ENCODE measurements at places on chromosomes 6 and 20. TPM values are rescaled to one million over a fixed set of nuclear protein-coding genes. Genes with fewer than 3 reads are reported as not detected.

SLC2A10 gene
- total RNA-seq, result 1.6 TPM

ASIP gene
- total RNA-seq, result not detected

DNA sequence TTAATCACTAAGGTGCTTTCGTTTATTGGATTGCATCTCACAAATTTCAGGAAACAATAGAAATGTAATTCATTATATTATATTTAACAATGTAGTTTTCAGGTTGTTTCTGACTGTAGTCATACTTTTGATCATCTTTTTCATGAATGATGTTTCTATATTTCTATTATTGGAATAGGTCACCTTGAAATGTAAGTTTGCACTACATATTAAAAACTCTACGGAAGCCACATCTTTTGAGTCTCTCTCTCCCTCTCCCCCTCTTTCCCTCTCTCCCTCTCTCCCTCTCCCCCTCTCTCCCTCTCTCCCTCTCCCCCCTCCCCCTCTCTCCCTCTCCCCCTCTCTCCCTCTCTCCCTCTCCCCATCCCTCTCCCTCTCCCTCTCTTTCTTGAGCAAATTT, 131.3 kb upstream of the FBXL4 start:
- no peak for DNase-seq
- no peak overlapping the region for H3K4me3 ChIP-seq
- no peaks in the 10 kb centered on the region for H3K4me1 ChIP-seq
- no peaks in the 10 kb centered on the region for H3K27me3 ChIP-seq
- H3K27ac ChIP-seq, result no peak overlapping the region

- peak; percentile 99 for DNase-seq
- H3K4me3 ChIP-seq, result peak overlapping the region; percentile 38
- H3K4me1 ChIP-seq, result peaks cover 54% of the 10 kb centered on the region
- peak overlapping the region; percentile 96 for H3K27ac ChIP-seq
Observed at GRCh38 chr6:45445749-45446549, 68.2 kb upstream of the SUPT3H start.

DNA sequence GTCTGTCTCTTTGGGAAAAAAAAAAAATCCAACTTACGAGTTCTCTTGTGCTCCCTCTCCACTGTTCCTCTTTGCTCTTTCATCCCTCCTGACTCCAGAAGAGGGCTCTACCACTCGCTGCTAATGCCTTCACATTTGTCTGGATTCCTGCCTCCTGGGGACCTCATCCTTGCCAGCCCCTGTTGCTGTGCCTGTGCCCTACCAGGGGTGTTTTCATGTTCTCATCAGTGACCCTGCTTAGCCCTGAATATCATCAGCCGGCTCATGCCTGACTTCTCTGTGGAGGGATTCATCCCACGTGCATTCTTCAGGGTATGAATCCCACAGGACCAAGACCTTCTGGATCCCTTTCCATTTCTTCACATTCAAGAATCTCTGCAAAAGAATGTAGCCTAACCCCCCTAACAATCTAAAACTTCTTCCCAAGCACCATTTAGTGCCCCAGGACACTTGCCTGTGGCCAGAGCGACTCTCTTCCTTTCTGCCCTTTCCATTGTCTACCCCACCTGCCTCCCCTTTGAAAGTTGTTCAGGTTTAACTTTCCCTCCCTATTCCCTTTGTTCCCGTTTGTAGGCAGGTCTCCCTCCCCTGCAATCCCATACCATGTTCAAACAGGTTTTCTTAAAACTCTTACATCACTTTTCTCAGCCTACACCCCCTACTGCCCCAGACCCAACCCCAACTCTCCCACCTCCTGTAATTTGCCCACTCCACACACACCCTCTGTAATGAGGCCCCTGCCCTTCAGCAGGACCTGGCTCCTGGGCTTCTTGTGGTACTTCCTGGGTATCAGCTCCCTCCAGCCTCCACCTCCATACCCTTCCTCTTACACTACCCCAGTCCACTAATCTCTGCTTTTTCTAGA, 50.2 kb downstream of the RREB1 start:
- no peaks in the 10 kb centered on the region for H3K36me3 ChIP-seq
- DNase-seq, result no peak
- H3K27me3 ChIP-seq, result no peaks in the 10 kb centered on the region
- H3K27ac ChIP-seq, result no peak overlapping the region
